ENCODE measurements at places on chromosomes 12 and 14. TPM values are rescaled to one million over a fixed set of nuclear protein-coding genes. Genes with fewer than 3 reads are reported as not detected.

- no peaks in the 10 kb centered on the region for H3K27me3 ChIP-seq
- no peak for DNase-seq
- H3K36me3 ChIP-seq: peaks cover 59% of the 10 kb centered on the region
- H3K27ac ChIP-seq: peak overlapping the region; percentile 48
These were observed 18.9 kb downstream of the LEMD3 start for GRCh38 chr12:65188179-65188701.

DNA sequence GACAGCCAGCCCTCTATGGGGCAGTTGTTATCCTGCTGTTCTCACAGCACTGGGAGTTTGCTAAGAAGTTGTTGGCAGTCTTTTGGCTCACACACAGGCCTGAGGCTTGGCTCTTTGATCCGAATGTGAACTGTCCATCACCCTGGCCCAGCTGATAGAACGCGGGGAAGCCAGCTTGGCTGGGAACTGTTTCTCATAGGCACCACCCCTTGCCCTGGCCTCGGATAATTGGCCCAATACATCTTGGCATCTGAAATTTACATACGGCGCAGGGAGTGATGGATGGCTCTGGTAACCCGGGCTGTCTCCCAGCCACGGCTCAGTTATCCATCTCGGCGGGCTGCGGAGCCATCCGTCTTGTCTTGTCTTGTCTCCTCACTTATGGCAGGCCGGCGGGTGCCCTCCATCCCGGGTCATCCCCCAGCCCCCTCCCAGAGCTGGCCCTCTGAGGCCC is 164.1 kb downstream of the PHETA1 start:
- no peaks in the 10 kb centered on the region for H3K36me3 ChIP-seq
- H3K27ac ChIP-seq: no peak overlapping the region
- peaks cover 14% of the 10 kb centered on the region for H3K27me3 ChIP-seq
- H3K4me1 ChIP-seq: peaks cover 15% of the 10 kb centered on the region
- no peak for DNase-seq
- H3K4me3 ChIP-seq: no peak overlapping the region

Gene GLS2
- total RNA-seq: 4.4 TPM

- H3K4me3 ChIP-seq: no peak overlapping the region
- peaks cover 64% of the 10 kb centered on the region for H3K27me3 ChIP-seq
- no peaks in the 10 kb centered on the region for H3K4me1 ChIP-seq
- H3K27ac ChIP-seq: no peak overlapping the region
- no peaks in the 10 kb centered on the region for H3K36me3 ChIP-seq
These were observed 51.8 kb downstream of the SMUG1 start for GRCh38 chr12:54136844-54137580.

DNA sequence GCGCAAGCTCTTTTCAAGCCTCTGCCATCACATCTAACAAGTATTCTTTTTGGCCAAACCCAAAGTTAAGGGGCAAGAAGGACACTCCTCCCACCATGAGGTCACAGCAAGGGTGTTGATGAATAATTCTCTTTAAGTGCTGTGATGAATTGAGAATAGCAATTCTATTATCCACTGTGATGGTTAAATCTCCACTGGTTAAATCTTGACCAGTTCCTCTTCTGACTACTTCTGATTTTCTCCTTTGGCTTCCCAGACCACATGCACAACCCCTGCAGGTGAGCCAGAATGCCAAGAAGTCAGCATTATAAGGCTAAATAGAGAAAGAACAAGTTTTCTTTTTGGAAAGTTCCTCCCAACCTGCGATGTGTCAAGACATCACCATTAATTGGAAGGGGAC is 90.6 kb upstream of the BCL2L14 start:
- peaks cover 5% of the 10 kb centered on the region for H3K27me3 ChIP-seq
- no peak for DNase-seq
- H3K4me1 ChIP-seq: peaks cover 32% of the 10 kb centered on the region
- H3K27ac ChIP-seq: peak overlapping the region; percentile 68

Gene BAG5
- 31.7 TPM for total RNA-seq

- peaks cover 3% of the 10 kb centered on the region for H3K27me3 ChIP-seq
- H3K4me3 ChIP-seq: no peak overlapping the region
- no peaks in the 10 kb centered on the region for H3K4me1 ChIP-seq
- no peak for DNase-seq
- H3K36me3 ChIP-seq: peaks cover 1% of the 10 kb centered on the region
These were observed 168.8 kb upstream of the ARID2 start for GRCh38 chr12:45560689-45561088.

DNA sequence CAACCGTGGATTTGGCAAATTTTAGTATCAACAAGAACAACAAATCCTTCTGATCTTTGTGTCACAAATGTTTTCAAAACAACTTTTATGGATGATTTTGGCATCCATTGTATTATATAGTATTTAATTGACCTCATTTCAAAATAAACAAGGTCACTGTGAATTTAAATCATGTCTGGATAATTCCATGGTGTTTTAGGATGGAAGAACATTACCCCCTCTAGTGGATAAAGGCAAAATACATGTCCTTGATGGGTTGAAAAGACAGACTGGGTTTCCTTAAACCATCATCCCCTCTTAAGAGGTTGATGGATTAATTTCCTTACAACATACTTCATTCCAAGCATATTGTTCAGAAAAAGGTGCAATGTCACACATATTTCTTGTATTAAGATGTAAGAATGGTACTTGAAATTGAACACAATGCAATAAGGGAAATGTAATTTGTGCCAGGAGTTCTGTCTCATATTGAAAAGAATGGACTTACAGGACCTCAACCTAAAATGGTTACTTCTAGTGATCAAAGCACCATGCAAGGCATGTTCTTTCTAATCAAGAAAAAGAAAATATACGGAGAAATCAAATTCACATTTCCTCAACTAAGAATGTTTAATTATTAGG is 352.0 kb downstream of the BCAT1 start:
- peaks cover 3% of the 10 kb centered on the region for H3K27me3 ChIP-seq
- no peak overlapping the region for H3K27ac ChIP-seq
- no peak overlapping the region for H3K4me3 ChIP-seq

Gene PZP
- total RNA-seq: not detected

DNA sequence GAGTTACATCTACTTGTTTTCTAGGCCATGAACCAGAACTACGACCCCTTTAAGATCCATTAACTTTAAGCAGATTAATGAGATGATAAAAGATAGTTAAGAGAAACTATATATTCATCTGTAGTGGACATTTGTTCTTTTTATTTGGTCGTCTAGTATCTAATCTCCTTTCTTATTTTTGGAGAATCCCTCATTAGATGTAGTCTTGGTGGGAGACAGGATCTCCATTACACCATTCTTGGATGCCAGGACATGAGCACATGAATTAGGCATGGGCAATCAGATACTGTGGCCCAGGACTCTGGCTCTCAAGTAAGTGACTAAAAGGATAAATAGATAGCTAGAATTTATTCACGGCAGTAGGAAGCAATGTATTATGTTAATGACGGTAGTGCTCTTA is 245.0 kb downstream of the ATP23 start:
- H3K4me1 ChIP-seq: no peaks in the 10 kb centered on the region
- H3K27ac ChIP-seq: no peak overlapping the region
- no peak for DNase-seq
- peaks cover 2% of the 10 kb centered on the region for H3K27me3 ChIP-seq
- H3K36me3 ChIP-seq: no peaks in the 10 kb centered on the region

- H3K4me1 ChIP-seq: peaks cover 17% of the 10 kb centered on the region
- peak overlapping the region; percentile 96 for H3K27ac ChIP-seq
- H3K27me3 ChIP-seq: peaks cover 5% of the 10 kb centered on the region
These were observed 709 bp downstream of the INHBC start for GRCh38 chr12:57435293-57435692.

Gene ITGB7
- 415 TPM for total RNA-seq

Gene TBPL2
- total RNA-seq: not detected

DNA sequence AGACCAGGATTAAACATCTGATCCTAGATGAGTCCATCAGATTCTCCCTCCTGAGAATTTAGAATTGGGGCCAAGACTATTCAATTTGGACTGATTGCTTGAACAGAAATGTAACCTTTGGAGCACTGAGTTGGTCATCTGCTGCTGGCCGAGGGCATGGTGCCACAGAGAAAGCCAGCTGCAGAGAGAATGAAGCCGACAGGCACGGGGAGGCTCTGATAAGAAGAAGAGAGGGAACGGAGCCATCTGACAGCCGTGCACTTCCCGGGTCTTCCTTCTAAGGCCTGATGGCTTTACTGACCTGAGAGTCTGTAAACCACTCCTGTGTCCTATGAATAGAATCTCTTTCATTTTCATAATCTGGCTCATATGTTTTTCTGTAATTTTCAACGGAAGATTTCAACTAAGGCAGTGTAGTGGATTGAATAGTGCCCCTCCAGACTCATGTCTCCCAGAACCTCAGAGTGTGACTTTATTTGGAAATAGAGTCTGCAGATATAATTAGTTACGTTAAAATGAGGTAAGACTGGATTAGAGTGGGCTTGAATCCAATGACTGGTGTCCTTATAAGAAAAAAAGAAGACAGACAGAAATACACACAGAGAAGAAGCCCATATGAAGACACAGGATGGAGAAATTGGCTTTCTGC is 39.1 kb upstream of the FRS2 start:
- no peak for DNase-seq
- no peaks in the 10 kb centered on the region for H3K27me3 ChIP-seq
- H3K4me1 ChIP-seq: peaks cover 4% of the 10 kb centered on the region
- no peak overlapping the region for H3K27ac ChIP-seq

All from activated naive CD8-positive, alpha-beta T cell treated with anti-CD3 and anti-CD28 coated beads, Interleukin-2, amount 10 ng/mL, durations not matched to agents 7 days and 5 days (primary cell).